ENCODE measurements at places on chromosomes 16 and 17.

DNA sequence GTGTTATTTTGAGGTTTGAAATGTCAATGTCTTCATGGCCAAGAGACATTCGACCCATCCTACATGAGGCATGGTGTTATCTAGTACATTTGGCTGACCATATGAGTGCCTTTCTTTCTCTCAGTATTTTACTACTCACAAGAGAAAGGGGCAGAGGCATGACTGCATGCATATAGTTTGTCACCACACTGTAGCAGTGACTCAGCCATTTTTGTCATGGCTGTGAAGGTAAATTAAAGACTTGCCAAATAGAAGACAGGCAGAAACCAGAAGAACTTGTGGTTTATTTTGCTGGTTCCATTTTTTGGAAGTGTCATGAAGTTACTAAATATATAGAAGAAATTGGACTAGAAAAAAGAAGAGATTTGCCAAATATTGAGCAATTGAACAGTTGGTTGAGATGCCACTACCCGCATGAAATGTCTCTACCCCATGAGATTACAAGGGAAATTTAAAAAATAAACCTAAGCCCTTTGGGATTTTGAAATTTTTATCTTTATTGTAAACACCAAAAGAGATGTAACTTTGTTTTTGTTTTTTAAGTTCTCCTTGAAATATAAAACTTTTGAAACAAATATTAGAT is 170.3 kb downstream of the CHD9 start:
- DNase-seq: no peak

GRCh38 chr17:34816848-34817247 is 144.4 kb downstream of the CCT6B start:
- no peak for DNase-seq

DNA sequence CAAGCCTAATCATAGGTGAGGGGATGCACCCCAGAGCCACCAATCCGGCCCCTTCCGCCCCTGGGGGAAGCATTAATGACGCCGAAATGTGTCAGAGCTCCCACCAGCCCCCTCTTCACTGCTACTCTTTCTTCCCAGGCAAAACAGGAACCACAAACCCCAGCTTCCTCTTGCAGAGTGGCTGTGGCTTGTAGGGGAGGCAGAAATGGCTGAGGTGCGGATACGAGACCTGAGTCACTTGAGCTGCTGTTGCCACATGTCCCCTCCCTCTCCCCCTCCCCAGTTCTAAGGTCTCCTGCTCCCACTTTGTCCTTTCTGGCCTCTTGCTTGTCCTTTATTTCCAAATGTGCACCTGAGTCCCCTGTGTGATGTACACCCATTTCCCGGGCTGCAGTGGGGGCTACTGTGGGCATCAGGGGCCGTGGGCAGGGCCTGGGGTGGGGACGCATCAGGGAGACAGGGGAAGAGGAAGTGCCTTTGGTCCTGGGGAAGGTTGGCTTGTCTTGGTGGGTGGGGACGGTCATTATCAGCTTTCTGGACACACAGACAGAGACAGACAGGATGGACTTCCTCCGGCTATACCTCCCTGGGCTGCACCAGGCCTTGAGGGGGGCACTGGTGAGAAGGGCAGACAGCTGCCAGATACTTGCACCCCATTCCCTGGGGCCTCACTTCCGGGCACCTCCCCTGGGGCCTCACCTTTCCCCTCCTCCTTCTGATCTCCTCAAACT is at the start of gene APOBR:
Gene APOBR, plus strand, starts transcription at position 523 of the 731 bp plus-strand sequence. Its CDS starts 39 bp downstream, at position 562.
- DNase-seq: peak; percentile 72

DNA sequence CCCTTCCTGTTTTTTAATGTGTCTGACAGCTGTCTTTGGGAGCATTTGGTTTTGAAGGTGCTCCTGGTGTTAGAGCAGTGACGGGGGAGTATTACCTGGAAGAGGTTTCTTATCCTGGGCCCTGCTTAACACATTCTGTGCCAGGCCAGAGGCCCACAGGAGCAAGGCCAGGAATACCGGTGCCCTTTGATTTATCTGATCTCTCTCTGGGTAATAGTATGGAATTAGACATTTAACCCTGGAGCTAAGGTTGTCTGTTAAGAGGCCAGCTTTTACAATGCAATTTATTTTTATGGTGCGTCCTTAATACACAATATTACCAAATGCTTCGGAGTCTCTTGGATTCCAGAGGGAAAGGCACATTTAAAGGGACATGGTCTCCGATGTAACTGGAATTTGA is 37.2 kb upstream of the GSE1 start:
- no peak for DNase-seq

GRCh38 chr16:52812678-52813556 is 239.8 kb downstream of the CHD9NB start:
- no peak for DNase-seq

DNA sequence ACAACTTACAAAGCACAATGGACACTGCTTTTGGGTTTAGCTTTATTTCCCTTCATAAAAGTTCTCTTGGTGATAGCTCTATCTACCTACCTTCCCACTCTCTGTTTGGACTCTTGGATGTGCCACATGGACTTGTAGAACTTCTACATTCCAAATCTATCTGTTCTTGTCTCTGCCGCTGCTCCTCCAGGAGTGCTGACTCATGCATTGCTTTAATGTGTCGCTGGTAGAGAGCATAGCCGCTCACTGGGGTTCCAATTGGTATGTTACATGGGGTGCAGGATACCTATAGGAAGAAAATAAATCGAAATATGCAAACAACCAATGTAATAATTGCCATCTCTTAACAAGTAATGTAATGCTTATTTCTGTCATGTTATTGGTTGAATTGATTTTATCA is 92.1 kb downstream of the TTC19 start:
- DNase-seq: no peak

- DNase-seq: no peak
Observed at GRCh38 chr16:84499638-84500037, 4.8 kb downstream of the MEAK7 start.

- DNase-seq: no peak
Observed at GRCh38 chr17:80790021-80790765, 201.4 kb upstream of the CHMP6 start.

- no peak for DNase-seq
Observed at GRCh38 chr17:62859146-62859545, 51.0 kb upstream of the MARCHF10 start.

- DNase-seq: no peak
Observed at GRCh38 chr16:9238346-9238745, 146.9 kb downstream of the HAPSTR1 start.

- no peak for DNase-seq
Observed at GRCh38 chr17:80296221-80296620, 35.6 kb downstream of the RNF213 start.

All from activated CD4-positive, CD25-positive, alpha-beta regulatory T cell treated with anti-CD3 and anti-CD28 coated beads, Interleukin-2, amount 50 U/mL, for 16 hours (primary cell).